ENCODE measurements at places on chromosomes 7 and 10. TPM values are rescaled to one million over a fixed set of nuclear protein-coding genes. Genes with fewer than 3 reads are reported as not detected.

- DNase-seq, result no peak
These were observed 29.3 kb downstream of the ASNS start for GRCh38 chr7:97842772-97843345.

DNA sequence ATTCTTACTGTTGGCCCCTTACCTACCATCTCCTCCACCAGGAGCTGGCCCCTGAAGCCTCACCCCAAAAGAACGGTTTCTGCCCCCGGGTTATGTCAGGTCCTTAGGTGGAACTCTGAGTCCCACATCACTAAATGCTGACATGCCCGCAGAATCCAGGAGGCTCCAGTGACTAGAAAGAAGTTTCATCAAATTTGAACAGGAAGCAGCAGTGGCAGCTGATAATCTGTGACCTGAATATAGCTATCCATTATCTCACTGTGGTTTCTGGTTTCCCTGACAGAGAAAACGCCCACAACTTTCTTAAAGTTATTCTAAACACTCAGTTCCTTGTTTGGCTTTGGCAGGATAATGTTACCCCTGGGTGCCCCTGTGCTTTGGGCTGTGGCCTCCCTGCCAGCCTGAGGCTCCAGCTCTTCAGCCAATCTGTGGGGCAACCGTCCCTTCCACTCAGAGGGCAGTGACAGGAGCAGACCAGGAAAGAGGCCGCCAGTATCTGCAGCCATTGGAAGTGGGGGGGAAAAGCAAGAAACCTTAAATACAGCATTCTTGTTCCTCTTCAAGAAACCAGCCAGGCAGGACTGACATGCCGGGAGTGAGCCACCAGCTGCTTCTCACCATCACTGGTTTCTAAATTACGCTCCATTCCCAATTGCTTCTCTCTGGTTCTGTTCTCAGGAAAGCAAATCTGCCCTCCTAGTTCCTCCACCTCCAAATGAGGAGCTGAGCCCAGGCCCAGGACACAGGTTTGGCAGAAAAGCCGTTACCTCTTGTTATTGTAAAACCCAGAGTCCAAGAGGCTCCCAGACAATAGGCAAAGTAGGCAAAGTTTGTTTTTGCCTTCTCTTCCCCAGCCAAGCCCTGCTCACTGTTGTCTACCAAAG is 41.2 kb upstream of the VCL start:
- no peak for DNase-seq

DNA sequence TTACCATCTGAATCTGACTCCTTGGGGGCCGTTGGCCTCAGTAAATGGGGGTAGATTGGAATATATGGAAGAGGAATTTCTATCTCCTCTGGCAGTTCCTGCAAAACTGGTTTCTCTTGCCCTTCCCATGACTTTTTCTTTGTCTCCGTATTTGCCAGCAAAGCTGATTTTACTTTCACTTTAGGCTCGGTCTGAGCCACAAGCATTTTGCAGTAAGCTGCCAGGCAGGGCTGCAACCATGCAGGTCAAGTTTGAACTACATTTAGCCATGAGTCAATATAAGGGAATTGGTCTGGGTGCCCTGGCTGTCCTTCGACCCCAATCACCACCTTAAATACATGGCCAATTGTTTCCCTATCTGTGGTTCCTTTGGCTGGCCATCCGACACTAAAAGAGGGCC is 104.3 kb downstream of the TRIM24 start:
- no peak for DNase-seq

- no peak for DNase-seq
These were observed 26.7 kb upstream of the USP6NL start for GRCh38 chr10:11638055-11638698.

- DNase-seq, result no peak
These were observed 87.3 kb downstream of the CCSER2 start for GRCh38 chr10:84415539-84416244.

Gene HELLS
- total RNA-seq, result 5.0 TPM

DNA sequence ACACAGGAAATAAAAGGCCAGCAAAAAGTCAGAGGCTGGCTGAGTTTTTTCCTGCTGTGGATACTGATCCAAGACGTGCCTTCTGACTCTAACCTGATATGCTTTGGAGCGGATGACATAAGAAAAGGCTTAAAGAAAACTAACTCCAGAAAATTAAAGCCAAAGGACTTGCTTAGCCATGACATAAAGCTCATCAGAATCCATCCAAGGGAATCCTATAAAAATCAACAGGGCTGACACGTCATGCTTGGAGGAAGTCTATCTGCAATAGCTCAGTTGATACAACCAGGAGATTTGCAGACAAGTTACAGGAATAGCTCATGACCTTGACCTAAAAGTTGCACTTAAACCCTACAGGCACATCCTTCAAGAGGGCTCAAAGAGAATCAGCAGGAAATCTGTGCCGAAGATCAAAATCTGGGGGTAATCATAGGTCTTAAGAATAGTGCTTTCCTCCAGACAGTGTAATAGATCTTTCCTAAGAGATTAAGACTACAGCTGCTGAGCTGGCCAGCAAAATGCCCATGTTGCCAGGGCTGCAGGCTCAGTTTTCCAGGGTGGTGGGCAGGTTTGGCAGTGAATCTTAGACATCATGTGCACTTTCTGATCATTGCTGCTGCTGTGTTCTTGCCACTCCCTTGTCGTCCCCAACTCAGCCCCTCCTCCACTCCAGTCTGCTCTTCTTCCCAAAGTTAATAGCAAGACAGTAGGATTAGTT is 111.5 kb upstream of the SVIL start:
- no peak for DNase-seq

DNA sequence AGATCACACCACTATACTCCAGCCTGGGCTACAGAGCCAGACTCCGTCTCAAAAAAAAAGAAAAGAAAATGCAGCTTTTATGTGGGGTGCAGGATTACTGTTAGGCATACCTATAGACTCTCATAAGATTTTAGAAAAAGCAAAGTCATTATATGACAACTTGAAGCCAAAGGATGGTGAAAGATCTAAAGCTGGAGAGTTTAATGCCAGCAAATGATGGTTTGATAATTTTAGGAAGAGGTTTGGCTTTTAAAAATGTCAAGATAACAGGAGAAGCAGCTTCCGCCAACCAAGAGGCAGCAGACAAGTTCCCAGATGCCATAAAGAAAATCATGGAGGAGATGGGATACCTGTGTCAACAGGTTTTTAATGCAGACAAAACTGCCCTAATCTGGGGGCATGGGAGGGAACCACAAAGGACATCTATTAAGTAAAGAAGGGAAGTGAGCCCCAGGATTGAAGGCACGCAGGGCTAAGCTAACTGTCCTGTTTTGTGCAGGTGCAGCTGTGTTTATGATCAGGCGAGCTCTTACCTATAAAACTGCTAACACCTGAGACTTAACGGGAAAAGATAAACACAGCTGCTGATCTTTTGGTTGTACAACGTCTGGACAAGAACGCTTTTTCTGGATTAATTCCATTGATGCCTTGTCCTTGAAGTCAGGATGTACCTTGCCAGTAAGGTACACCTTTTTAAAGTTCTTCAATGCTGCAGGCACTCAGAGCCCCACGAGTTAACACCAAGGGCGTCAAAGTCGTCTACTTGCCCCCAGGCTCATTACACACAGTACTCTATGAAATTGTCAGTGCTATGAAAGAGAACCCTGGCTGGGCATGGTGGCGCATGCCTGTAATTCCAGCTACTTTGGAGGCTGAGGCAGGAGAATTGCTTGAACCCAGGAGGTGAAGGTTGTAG is 10.5 kb upstream of the ANKRD61 start:
- DNase-seq, result no peak

Gene NPSR1
- total RNA-seq, result not detected

- DNase-seq, result no peak
These were observed 1.9 kb downstream of the HGF start for GRCh38 chr7:81767926-81768325.

DNA sequence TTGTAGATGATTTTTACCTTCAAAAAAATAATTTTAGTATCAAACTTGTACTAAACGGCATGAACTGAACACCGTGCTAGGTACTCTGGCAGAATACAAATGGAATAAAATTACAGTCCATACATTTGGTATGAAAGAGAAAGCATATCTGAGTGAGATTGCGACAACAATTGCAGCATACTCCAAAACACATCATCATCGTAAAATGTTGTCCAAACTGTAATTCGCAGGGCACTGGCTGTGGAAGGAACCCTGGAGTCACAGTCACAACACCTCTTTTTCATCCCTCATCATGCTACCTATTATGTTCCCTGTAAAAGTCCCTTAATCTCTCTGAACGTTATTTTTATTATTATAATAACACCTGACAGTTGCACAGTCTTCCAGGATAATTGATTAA is 13.5 kb downstream of the CREM start:
- DNase-seq, result no peak

DNA sequence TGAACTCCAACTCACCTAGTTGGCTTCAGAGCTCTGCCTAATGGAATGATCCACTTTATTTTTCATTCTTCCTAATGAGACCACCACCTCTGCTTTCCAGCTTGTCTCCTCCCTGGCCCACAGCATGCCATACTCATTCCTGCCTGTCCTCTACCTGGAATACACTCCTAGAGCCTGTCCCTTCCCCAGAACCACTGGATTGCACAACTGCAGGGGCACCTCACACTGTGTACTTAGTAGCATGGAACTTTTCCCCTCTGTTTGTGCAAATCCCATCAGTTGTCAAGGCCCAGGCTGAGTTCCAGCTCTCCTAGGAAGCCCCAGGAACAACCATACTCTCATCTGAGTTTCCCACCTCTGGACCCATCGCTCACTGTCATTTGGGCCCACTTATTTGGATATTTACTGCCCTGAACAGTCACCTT is 15.6 kb downstream of the ALDH18A1 start:
- no peak for DNase-seq

DNA sequence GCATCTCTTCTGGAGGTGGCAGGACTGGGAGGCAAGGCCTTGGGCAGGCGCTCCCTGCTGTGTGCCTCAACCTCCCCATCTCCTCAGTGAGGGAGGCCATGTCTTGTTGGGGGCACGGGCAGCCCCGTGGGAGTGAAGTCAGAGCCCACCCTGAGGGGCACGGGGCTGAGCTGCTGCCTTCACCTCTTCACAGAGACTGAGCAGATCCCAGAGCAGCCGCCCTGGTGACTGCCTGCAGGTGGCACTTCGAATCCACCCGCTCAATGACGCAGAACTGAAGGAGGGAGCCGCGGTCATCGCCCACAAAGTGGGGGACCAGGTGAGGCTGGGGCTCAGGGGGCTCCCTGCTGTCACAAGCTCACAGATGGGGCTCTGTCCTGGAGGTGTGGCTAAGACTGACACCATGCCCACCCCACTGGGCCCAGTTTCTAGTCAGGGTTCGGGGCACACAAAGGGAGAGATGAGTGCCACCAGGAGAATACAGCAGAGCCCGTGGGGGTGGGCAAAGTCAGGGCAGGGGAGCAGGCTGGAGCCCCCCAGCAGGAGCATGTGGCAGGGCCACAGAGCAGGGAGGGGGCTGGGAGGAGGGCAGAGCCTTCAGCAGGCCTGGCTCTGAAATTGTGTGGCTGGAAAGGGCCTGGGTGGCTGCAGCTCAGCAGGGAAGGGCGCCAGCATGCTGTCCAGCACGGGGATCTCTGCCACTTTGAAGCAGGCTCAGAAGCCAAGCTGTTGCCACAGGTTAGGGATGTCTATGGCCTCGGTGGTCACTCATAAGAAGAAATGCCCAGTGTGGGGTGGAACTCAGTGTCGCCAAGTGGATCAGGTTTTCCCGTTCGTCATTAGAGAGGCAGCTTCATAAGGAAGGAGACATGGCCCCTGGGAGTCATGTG is 18.8 kb upstream of the CHST12 start:
- no peak for DNase-seq

GRCh38 chr10:15440204-15440711 is 69.2 kb upstream of the FAM171A1 start:
- no peak for DNase-seq

DNA sequence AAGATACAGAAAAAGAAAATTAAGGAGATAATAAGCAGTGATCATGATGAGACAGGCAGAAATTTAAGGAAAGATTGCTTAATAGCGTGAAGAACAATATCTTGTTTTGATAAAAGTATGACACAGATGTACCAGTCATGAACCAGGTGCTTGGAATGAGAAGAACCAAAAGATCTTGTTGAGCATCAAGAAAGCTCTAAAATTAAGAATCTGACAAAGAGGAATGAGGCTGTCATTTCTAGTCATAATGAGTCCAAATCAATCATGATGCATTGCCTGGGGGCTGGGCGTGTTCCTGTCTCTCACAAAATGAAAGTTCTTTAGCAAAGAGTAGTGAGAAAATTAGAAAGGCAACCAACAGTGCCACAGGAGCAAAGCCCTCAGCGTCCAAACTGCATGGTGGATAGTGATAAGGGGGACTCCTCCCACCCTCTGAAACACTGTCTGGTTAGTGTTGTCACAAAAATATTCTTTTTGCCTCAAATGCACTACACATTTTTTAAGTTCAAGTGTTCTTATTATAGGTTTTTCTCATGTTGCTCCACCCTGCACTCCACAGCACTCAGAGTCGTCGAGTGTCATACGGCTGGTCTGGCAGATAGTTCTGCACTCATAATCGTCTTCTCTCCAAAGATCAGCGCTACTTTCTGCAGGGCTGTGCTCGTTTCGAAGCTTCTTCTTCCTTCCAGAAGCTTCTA is 439.6 kb downstream of the TNS3 start:
- DNase-seq, result no peak

- no peak for DNase-seq
These were observed 173.6 kb upstream of the CXCL12 start for GRCh38 chr10:44558521-44558920.

DNA sequence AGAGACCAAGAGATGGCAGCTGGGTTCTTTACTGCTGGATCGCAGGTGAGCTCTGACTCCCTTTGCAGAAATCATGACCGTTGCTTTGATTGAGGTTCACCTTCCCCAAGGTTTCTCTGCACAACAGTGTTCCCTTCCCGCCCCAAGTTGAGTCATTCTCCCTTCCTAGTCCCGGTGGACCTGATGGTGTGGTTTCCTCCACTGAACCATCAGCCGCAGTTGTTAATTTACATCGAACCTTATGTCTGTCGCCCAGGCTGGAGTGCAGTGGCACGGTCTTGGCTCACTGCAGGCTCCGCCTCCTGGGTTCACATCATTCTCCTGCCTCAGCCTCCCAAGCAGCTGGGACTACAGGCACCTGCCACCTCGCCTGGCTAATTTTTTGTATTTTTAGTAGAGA is 5.8 kb downstream of the ZSCAN25 start:
- no peak for DNase-seq

GRCh38 chr10:50580262-50580891 is 43.4 kb downstream of the SGMS1 start:
- no peak for DNase-seq

- DNase-seq, result no peak
These were observed 32.4 kb upstream of the HGF start for GRCh38 chr7:81802251-81802650.

DNA sequence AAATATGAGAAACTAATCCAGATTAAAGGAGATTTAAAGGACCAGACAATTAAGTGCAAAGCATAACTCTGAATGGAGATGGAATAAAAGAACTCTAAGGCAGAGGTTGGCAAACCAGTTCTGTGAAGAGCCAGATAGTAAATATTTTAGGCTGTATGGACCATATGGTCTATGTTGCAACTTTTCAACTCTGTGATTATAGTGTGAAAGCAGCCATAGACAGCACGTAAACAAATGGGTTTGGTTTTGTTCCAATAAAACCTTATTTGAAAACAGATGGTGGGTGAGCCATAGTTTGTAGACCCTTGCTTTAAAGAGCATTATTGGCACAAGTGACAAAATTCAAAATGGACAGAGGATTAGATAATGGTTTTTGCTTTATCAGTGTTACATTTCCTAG is 884.1 kb downstream of the CCSER2 start:
- no peak for DNase-seq

Gene SYT15B
- total RNA-seq, result 2.6 TPM

Data from posterior vena cava (tissue), 2 donors.